ENCODE measurements at places on chromosomes 1 and 21.

DNA sequence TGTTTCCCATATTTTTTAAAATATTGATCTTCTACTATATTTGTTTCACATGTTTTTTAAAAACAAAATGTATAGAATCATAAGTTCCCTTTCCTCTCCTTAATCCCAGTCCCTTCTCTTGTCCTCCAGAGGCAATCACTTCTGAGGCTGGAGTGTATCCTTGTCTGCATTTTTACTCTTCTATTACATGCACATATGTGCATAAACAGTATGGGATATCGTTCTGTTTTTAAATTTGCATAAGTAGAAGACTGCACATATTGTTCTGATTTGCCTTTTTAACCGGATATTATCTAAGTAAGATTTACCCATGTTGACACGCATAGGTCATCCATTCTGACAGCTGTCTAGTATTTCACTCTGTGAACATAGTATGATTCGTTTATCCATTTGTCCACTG lies 142.0 kb downstream of the TRABD2B start:
- no peak for DNase-seq

GRCh38 chr1:117447661-117448060 lies 80.4 kb downstream of the MAN1A2 start:
- DNase-seq, result no peak

- no peak for DNase-seq
Observed at GRCh38 chr21:38048167-38048566, 131.9 kb upstream of the KCNJ6 start.

DNA sequence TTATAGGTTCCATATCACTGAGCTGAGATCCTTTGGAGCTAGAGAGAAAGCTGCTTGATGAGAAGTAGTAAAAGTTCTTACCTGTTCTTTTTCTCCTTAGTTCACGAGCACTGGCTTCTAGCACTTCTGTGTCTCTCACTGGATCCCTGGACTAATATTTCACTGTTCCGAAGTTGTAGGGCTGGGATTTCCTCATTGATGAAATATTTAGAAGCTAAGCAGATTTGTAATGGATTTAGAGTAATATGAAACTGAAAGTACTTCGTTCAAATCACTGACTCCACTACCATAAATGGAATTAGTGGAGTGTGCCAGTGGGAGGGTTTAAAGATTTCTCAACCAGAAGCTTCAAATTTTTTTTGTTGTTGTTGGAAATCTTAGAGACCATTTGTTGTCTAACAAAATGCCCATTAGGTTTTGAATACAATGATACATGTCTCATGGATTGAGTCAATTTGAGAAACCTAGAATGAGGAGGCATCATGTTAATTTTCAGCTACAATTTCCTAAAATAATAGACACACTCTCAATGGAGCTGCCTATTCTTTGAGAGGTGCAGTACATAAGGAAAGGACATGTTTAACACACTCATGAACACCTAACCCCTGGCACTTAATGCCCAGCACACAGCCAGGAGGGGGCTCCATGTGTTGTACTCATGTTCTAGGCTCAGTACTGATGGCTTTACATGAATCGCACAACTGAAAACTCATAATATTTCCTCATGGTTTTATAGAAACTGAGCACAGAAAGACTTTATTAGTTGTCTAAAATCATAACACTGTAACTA lies at the start of gene GBP1:
TSS of gene GBP1 (minus strand) at position 130 of the 790 bp plus-strand sequence. CDS start 1,974 bp downstream, outside the sequence.
- peak; percentile 73 for DNase-seq

- DNase-seq, result no peak
Observed at GRCh38 chr1:35886577-35887431, 3.8 kb downstream of the AGO1 start.

DNA sequence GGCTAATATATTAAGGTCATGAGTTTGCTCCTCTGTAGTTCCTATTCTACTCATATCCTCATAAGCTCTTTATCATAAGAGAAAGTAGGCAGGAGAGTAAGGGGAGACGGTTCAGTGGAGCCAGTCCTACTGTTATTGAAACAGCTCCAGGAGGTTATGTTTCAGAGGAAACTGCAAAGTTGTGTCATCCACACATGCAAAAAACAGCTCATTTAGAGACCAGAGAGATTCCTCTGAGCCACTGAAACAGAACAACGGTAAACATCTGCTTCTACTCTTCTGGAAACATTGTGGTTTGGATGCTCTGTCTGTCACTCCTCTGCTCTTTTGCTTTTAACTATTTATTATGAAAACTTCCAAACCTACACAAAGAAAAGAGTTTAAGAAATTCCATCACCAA lies 66.3 kb upstream of the PPP2R5A start:
- no peak for DNase-seq

DNA sequence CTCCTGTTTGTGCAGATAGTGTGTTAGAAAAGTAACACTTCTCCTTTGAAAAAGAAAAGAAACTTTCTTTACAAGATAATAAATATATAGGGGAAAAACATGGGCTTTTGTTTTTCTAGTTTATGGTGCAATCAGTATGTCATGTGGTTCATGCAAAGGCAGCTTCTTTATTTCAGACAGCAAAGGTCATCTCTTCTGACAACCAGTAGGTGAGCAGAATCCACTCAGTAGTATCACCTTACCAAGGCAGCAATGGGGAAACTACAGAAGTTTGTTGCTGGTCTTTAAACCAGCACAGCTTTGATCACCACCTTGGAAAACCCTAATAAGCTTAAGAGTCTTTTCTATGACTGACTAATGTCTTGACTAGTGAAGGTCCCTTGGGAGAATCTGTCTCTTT lies 13.0 kb upstream of the SAMSN1 start:
- DNase-seq, result no peak

DNA sequence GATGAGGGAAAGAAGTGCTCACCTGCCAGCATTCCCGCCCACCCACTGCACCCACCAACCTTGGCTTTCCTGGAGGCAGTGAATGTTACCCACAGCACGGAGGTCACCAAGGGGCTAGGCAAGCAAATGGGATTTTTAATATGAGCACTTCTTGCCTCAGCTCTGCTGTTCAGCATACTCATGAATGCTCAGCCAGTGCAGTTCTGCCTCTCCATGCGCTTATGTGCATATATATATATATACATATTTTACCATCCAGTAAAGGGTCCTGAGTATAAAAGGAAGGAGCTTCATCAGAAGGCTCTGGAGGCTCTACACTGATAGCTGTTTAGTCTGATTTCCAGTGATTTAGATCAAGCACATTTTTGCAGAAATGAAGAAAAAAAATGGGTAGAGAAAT lies 366.9 kb downstream of the SIPA1L2 start:
- no peak for DNase-seq

- no peak for DNase-seq
Observed at GRCh38 chr1:156478250-156478627, 22.3 kb downstream of the MEF2D start.

- DNase-seq, result no peak
Observed at GRCh38 chr1:168050307-168050706, 86.4 kb downstream of the GPR161 start.

GRCh38 chr1:160716013-160716412 lies 4.4 kb upstream of the CD48 start:
- DNase-seq, result no peak

GRCh38 chr1:185155600-185156287 lies 1.0 kb downstream of the TRMT1L start:
- peak; percentile 65 for DNase-seq

DNA sequence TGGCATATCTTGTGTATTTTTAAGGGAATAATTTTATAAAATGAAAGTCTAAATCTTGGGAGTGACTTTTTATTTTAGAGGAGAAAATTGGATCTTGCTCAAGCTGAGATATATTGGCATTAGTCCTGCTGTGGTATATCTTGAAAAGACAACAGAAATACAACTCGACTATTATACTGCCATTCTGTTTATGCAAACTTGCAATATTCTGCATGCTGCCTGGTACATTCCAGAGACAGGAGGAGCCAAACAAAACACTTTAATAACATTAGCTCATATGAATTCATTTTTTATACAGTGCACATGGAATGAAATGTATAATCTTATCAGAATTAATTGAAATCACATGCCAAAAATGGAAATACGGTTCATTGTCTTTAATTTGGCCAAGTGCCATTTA lies 176.0 kb upstream of the NRIP1 start:
- no peak for DNase-seq

GRCh38 chr1:91201176-91201575 lies 179.3 kb upstream of the ZNF644 start:
- no peak for DNase-seq

GRCh38 chr1:196381544-196381943 lies 226.7 kb downstream of the KCNT2 start:
- DNase-seq, result no peak

- no peak for DNase-seq
Observed at GRCh38 chr21:38938343-38938742, 132.6 kb downstream of the ETS2 start.

DNA sequence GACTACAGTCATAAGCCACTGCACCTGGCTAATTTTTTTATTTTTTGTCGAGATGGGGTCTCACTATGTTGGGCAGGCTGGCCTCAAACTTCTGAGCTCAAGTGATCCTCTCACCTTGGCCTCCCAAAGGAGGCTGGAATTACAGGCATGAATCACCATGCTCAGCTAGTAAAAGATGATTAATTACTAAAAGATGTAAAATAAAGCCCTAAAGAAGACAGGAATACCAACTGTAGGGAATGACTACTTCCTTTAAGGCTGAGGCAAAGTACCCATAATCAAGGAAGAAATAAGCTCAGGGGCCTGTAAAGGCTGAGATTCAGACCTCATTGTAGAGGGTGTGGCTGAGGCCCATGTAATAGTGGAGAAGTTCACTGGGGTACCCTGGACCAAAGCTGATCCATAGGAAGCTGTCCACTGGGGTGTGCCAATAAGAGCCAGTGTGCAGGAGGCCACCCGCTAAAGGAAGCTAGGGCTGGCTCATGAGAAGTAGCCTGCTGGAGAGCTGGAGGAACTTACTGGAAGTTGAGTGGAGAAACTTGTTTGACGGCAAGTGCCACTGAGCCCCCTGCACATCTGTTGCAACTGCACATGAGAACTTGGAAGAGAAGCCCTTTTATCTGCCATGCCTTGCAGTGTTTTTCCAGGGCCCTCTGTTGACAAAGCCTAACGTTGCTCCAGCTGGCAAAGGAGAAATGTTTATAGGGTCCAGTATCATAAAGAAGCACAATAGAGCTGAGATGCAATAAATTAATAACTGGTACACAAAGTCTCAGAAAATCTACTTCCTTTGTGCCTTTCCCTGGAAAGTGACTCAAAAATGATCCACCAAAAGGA lies 17.8 kb upstream of the SERTAD4 start:
- DNase-seq, result no peak

GRCh38 chr1:22508329-22508728 lies 55.0 kb upstream of the EPHA8 start:
- no peak for DNase-seq

Data from right lung (tissue), 10 donors.